ENCODE measurements at places on chromosomes 5 and 9.

DNA sequence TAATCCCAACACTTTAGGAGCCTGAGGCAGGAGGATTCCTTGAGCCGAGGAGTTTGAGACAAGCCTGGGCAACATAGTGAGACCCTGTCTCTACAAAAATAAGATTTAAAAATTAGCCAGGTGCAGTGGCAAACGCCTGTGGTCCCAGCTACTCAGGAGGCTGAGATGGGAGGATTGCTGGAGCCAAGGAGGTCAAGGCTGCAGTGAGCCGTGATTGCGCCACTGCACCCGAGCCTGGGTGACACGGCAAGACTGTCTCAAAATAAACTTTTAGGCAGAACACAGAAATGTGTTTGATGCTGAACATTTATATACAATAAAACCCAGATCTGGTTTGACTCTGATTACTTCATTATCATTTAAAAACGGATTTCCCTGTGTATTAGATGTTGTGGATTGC lies 4.9 kb downstream of the ENTR1 start:
- no peak for DNase-seq

GRCh38 chr9:116342061-116342460 lies 188.5 kb downstream of the PAPPA start:
- no peak for DNase-seq

DNA sequence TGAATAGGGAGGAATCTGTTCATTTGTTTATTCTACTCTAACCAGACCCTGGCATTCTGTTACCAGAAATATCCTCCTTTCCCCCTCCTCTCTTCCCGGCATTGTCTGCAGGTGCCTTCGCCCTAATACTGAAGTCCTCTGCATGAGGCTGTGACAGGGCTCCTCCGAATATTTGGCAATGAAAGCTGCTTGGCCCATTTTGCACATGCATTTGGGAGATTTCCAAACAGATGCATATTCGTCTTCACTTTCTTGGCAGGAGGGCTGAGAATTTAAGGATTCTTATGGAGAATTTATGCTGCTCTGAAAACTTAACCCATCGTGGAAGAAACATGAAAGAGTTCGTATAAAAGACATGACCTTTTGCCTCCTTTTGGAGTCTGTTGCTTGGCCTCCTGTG lies 484.0 kb downstream of the ZNF608 start:
- no peak for DNase-seq

DNA sequence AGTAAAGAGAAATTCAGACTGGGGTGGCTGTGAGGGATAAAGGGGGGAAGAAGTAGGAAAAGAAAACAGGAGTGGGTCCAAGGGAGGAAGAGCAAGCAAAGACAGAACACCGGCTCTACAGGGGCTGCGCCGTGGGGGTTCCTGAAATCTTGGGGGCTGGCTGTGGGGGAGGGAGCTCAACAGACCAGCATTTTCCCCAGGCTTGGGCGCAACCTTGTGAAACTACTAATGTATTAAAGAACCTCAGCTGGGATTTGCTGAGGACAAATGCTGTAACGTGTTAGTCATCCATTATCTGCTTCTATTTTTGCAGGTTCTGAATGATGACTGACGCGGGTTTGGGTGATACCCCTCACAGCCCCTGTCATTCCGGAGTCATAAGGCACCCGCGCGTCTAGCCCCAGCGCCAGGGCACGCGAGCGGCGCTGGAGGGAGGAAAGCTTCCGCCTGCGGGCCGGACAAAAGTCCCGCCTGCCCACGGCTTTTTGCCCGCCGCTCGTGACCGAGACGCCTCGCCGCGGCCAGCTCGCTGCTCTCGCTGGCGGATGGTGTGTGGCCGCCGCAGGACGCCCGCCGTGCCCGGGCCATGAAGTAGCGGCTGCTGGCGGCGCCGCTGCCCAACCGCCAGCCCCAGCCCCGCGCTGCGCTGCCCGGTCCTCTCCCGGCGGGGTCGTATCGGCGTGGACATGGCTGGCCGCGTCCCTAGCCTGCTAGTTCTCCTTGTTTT lies 110.6 kb downstream of the PAM start:
- DNase-seq = no peak

DNA sequence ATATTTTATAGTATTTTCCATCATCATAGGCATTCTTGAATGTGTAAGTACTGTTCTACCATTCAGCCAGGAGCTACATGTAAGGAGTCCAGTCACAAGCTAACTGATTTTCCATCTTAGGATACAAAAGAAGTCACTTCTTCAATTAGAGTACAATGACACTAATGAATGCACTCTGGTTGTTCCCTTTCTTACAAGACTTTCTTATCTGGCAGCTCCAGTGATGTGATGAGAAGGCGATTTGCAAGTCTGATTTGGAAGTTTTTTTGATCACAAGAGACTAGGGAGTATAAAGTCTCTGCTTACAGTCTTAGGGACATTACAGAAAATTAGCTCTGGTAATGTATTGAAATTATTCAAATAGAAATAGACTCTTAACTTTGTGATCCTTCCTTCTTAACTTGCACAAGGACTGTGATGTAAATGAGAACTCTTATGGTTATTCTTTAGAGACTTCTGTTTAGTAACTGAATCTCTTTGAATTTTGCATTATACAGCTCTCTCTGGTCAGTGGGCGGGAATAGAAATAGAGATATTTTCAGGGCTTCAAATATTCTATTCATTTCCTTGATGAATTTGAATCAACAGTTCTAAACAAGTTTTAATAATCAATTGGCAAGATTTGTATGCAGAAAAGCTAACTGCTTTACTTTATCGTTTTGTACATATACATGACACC lies 130.4 kb upstream of the CDH6 start:
- no peak for DNase-seq

DNA sequence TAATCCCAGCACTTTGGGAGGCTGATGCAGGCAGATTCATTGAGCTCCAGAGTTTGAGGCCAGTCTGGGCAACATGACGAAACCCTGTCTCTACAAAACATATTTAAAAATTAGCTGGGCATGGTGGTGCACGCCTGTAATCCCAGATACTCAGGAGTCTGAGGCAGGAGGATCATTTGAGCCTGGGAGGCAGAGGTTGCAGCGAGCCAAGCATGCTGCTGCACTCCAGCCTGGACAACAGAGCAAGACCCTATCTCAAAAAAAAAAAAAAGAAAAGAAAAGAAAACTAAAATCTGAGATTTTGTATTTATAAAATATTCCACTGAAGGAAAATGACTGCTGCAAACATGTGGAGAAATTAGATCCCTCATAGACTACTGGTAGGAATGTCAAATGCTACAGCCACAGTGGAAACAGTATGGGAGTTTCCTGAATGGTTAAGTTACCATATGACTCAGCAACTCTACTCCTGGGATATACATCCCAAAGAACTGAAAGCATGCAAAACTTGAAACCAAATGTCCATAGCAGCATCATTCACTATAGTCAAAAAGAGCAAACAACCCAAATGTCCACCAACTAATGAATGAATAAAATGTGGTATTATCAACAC lies 106.1 kb downstream of the UBAP2 start:
- no peak for DNase-seq

DNA sequence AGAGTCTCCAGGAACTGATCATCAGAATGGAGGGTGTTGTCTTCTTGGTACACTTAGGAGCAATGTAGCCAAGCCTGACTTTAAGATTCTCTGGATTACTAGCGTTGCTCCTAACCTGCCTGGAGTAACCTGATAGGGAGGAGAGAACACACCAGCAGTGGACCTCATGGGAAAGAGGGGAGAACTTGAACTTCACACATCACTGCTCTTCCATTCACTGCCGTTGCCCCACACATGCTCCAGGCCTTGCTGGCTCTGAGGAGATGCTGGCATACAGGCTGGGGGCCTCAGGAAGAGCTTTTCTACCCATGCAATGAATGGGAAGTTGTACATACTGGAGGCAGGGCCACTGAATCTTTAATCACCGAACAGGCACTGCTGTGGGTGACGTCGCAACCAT lies 60.3 kb upstream of the ADAMTS16 start:
- no peak for DNase-seq

DNA sequence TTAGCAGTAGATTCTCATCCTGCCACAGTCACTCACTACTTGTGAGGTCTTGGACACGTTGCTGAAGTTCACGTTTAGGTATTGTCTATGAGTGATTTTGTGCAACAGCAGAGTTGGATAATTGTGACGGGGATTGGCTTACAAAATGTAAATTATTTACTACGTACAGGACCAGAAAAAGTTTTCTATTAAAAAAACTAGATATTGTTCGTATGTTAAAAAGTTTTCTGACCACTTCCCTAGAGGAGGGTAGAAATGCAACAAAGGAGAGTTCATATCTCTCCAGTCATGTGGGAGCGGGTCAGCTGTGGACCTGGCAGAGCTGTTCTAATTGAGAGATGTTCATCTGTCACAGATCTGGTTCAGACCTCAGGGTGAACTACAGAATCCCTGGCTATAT lies 976.1 kb upstream of the NUDT12 start:
- no peak for DNase-seq

- no peak for DNase-seq
These were observed 65.3 kb upstream of the TGFBR1 start for GRCh38 chr9:99039505-99040182.

DNA sequence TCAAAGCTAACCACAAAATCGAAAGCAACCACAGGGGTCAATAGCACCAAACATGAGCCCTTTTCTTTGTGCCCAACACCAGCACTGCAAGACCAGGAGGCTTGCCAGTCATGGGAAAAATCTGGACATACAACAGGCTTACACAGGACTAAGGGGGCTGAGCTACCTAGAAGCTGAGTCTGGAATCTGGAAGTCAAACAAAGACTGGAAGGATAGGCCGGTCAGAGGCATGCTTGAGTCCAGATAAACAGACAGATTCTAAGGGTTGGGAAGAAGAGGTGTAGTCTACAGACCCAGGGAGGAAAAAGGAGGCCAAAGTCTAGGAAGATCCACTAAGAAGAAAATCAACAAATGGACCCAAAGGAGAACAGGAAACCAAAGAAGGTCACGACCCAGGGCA lies 73.3 kb downstream of the MYO10 start:
- no peak for DNase-seq

DNA sequence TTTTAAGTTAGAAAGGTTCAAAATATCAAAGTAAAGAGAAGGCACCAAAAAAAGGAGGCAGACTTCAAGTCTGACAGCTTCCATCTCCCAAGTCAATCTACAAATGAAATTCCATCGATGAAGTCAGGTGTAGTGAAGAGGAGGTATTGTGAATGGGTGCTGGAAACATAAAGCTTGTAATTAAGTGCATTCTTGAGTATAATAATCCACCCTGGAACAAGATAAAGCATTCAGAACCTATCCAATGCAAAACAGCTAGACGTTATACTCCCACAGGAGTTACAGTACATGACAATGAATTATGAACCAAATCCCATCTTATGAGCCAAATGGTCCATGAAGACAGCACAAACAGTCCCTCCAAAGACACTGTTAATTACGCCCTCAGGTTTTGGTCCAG lies 22.3 kb downstream of the BNC2 start:
- DNase-seq = no peak

DNA sequence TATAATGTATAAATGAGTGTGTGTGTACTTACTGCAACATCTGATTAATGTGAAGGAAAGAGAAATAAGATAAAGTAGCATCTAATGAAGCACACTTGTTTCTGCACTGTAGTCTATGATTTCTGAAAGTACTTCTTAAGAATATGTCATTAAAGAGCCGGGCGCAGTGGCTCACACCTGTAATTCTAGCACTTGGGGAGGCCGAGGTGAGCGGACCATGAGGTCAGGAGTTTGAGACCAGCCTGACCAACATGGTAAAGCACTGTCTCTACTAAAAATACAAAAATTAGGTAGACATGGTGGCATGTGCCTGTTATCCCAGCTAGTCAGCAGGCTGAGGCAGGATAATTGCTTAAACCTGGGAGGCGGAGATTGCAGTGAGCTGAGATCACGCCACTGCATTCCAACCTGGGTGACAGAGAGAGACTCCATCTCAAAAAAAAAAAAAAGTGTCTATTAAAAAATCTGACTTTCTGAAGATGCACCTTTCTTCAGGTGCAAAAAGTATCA lies 556.9 kb downstream of the PTPRD start:
- DNase-seq = no peak

DNA sequence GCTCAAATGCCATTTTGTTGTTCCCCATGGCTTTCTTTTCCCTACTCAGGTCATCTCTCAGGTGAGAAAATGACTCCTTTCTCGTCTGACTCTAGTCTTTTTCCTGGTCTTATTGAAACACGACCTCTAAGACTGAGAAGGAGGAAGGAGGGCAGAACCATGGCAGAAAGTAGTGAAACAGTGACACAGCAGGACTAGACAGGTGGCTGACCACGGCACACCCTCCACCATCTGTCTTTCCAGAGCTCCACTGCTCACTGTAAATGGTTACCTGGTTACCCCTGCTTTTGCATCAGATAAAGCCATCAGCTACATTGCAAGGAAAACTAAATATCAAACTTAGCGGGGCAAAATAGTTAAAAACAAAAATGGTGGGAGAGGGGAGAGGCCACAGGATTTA lies 30.9 kb downstream of the NR4A3 start:
- no peak for DNase-seq

GRCh38 chr5:139116100-139116655 lies 82.0 kb downstream of the SIL1 start:
- DNase-seq = no peak

DNA sequence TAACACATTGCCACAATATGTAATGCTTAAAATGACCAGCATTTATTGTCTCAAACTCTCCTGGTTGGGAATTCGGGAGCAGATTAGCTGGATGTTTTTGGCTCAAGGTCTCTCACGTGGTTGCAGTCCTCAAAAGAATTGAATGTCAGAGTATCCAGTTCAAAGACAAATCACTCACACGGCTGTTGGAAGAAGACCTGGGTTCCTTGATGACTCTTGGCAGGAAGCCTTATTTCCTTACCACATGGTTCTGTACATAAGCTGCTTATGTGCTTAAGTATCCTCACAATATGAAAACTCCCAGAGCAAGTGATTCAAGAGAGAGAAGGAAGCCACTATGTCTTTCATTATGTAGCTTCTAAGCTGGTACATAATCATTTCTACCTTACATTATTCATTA lies 230.3 kb upstream of the PTPRD start:
- no peak for DNase-seq

- DNase-seq = no peak
These were observed 218.3 kb downstream of the ADAMTSL1 start for GRCh38 chr9:18692268-18692667.

DNA sequence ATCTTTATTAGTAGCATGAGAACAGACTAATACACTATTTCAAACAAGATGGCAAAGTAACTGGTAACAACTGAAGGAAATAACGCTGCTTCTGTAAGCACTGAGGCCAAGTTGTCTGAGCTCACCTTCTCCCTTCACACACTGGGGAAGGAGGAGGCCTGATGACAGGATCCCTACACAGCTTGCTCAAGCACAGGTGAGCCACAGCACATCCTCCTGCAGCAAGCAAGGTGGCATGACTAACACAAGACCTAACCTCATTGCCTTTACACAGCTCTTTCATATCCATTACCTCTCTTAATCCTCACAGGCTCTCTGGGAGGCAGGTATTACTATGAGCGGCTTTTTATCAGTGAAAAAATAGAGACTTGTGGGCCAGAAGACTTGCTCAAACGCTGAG lies 83.3 kb downstream of the ARL15 start:
- DNase-seq = no peak
